ENCODE measurements at places on chromosomes 7 and 10. TPM values are rescaled to one million over a fixed set of nuclear protein-coding genes. Genes with fewer than 3 reads are reported as not detected.

DNA sequence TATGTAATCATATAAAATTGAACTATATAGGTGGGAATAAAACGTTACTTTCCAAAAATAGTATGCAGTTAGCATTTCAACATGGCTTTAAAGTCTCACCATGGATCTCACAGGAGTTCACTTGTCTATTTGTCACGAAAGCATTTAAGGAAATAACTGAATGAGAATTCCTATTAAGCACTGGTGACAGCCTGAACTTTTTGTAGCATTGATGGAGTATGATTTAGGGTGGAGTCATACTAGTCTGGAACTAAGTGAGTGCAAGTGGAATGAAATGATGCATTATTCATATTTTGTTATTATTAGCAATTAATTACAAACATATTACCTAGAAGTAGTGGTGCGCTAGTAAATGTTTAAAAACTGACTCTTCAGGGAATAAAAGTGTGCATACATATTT, 26.0 kb upstream of the HIBADH start:
- no peak for DNase-seq

The FAM24B gene
- total RNA-seq, result 2.7 TPM

DNA sequence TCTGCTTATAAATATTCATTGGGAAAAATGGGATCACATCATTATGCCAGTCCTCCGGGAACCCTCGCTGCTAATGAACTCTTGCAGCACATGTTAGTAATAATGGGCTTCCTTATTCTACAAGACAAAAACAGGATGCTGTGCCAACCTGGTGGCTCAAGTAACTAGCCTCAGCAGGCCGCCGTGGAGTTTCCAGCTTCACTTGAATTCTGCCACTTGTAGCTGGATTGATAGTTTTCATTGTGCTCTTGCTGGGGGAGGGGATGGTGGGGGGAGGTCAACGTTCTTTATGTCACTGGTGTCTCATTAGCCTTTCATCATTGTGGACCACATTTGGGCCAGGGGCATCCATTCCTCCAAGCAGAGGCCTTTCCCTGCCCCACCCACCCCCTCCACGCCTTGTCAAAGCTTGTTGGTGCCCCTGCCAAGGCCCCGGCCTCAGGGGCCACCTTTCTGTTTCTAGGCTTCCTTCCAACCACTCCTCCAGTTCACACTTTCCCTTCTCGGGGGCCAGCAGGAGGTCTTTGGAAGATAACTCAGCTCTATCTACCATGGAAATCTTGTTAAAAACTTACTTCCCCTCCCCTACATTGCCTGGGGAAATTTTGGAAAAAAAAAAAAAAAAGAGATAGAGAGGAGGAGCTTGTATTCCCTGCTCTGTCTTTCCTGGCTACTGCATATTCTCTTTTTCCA, 153.9 kb downstream of the BMPER start:
- DNase-seq, result no peak

The PRKCQ gene
- 9.4 TPM for total RNA-seq

- no peak for DNase-seq
Measured at GRCh38 chr7:47293884-47294555, 287.9 kb downstream of the TNS3 start.

DNA sequence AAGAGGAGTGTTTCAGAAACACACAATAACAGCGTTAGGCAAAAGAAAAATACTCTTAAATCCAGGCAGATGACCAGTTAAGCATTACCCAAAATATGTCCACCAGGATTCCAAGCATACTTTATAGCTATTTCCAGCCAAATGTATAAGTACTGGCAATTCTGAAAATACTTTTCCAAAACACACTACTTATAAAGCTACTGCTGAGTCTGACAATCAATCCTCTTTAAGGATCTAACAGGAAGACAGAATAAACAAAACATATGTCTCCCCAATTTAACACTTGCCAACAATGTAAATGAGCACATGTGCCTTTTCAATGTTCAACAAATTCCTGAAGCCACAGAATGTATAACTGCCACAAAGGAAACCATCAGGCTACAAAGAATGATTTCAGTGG, 370.9 kb downstream of the SORCS1 start:
- no peak for DNase-seq

- no peak for DNase-seq
Measured at GRCh38 chr10:73076360-73077183, 20.1 kb downstream of the P4HA1 start.

DNA sequence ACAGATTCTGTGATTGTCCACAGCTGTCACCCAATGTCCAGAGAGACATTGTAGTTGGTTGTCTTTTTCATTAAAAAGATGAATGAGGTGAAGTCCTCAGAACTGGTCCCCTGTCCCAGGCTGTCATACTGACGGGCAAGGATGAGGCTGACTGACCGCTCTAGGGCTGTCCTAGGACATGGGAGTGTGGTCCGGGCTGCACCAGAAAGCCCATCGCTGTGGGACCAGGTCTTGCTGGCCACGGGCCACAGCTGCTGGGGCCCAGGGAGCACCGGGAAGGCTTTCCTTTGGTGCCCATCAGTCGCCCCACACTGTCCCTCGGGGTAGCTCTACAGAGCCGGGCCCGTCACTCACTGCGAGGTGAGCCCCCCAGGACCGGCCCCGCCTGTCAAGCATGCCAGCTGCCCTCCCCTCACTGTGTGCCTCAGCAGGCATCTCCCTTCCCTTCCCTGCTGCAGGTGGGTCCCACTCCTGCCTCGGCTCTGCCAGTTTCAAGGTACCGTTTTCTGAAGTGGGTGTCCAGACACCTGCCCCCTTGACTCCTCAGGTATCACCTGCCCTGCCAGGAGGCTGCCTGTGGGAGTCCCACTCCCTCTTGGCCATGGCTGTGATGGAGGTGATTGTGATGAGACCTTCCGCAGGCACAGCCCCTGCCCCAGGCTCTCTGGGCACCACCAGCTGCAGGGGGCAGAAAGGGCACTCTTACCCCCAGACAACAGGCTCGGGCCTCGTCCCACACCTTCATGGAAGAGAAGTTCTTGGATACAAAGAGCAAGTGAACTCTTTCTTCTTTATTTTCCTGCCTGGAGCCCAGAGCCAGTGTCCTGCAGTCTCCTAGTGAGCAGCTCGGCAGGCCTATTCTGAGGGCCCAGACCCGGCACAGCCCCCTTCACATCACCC, 21.7 kb downstream of the LRRC27 start:
- DNase-seq, result no peak

GRCh38 chr7:111050875-111051416, 40.0 kb upstream of the LRRN3 start:
- no peak for DNase-seq

- no peak for DNase-seq
Measured at GRCh38 chr10:86662186-86663045, 5.9 kb upstream of the LDB3 start.

- DNase-seq, result no peak
Measured at GRCh38 chr7:51369746-51370145, 53.1 kb upstream of the COBL start.

DNA sequence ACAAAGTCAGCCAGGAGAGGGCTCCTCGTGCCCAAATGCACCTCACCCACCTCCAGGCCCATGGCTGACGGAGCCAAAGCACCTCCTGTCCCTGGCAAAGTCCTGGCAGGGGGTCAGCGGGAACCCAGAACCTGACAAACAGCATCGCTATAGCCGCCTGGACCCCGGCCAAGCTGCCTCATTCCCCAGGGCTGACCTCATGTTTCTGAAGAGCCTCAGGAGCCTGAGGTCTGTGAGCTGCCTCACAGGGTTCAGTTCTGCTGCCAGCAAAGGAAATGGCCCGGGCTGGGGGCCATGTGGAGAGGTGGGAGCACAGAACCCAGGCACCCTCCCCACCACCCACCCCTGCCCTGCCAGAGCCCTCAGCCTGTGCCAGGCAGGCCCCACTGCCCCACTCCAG, 4.2 kb upstream of the NANOS1 start:
- peak; percentile 92 for DNase-seq

The ACTR3C gene
- total RNA-seq, result 4.3 TPM

DNA sequence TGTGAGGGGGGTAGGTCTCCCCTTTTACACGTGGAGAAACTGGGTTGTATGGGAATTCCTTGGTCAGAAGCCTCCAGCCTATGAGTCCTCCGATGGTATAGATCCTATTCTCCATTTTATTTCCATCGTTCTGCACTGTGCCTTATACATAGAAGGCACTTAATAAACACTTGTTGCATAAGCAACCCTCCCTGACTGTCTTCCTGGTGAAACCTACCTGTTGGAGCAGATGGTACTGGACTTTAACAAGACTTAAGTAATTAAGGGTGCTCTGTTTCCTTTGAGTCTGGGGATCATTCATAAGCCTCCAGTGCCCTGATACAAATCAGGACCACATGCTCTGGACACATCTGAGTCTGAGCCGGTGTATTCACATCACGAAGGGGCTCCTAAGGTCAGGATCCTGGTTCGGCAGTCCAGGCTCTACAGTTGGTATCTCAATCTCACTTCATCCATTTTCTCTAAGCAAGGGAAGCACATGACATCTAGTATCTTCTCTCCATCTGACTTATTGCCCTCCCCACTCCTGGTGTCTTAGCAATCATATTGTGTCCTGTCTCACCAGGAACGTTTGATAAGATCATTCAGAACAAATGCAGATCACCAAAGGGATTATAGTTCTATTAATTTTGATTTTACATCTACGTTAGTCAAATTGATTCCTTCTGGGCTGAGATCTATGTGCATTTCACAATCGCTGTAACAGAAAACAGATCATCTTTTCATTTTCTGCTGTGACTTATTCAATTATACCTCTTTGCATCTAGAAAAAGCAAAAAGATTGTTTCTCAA, 22.8 kb upstream of the EZH2 start:
- peak; percentile 37 for DNase-seq

The FKBP9 gene
- total RNA-seq, result 119 TPM

The GIMAP7 gene
- total RNA-seq, result 19.5 TPM

DNA sequence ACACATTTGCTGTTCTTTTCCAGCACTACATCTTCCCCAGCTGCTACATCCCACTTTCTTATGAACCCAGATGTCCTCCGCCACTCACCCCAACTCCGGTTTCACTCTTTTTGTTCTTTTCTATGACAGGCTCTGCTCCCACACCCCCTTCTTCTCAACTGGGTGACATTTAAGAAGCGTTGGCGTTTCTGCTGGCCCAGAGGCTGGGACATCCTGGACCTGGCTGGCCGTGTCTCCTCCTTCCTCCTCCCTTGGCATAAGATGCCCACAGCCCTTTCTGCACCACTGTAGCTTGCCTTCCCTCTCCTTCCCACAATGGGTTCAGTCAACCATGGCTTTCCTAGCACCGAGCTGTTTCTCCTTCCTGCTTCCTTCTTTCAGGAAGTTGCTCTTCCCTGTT, 9.4 kb upstream of the CALML5 start:
- no peak for DNase-seq

The CYP2C8 gene
- not detected for total RNA-seq

DNA sequence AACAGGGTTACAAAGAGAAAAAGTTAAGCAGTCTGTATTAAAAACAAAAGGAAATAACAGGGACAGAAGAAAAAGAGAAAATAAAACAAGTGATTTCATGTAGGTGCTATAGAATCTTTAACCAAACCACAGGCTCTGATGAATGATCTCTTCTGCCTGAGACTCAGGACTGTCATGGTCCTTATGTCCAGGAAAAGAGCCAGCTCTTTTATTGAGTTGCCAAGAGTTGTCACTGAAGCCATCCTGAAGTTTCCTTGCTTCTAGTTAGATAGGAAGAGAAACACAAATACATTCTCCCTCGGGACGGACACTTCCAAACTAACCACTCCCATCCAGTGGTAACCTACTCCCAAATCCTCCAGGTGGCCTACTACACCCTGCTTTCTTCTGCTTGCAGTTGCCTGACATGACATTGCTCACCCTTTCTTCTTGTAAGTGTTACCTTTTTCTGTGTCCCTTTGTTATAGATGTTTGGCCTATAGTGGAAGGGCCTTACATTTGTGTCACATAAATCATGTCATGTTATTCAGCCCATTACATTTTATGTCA, 346.7 kb downstream of the NRG3 start:
- DNase-seq, result no peak

- peak; percentile 60 for DNase-seq
Measured at GRCh38 chr7:46175221-46175620, 254.1 kb upstream of the IGFBP3 start.

DNA sequence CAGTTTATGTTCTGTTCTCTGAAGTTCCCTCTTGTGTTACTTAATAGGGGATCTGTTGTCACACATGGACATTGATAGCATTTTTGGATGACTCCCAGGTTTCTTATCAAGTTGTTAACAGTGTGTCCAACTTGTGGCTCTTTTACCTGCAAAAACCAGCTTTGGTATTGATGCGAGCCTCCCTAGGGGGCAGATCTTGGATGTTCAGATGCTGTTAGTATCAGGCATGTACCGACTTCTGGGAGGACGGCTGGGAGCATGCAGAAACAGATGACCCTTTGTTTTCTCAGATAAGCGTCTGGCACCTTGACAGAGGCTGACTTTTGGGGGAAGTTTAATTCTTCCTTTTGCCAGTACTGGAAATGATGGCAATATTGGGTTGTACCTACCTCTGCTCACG, 2.2 kb downstream of the PLPP4 start:
- DNase-seq, result no peak

The ZNF467 gene
- total RNA-seq, result 12.4 TPM

- no peak for DNase-seq
Measured at GRCh38 chr7:136868496-136869000, at the start of gene CHRM2. CHRM2 (plus strand) TSS chr7:136868652; CDS start chr7:137014866, 146,214 bp downstream.

- no peak for DNase-seq
Measured at GRCh38 chr7:116922545-116922944, 30.8 kb upstream of the ST7 start.

The WDFY4 gene
- total RNA-seq, result 4.6 TPM

The OR9A2 gene
- not detected for total RNA-seq

GRCh38 chr10:79445977-79446757, 743 bp upstream of the ZCCHC24 start:
- no peak for DNase-seq

The FOXP2 gene
- total RNA-seq, result 54.2 TPM

DNA sequence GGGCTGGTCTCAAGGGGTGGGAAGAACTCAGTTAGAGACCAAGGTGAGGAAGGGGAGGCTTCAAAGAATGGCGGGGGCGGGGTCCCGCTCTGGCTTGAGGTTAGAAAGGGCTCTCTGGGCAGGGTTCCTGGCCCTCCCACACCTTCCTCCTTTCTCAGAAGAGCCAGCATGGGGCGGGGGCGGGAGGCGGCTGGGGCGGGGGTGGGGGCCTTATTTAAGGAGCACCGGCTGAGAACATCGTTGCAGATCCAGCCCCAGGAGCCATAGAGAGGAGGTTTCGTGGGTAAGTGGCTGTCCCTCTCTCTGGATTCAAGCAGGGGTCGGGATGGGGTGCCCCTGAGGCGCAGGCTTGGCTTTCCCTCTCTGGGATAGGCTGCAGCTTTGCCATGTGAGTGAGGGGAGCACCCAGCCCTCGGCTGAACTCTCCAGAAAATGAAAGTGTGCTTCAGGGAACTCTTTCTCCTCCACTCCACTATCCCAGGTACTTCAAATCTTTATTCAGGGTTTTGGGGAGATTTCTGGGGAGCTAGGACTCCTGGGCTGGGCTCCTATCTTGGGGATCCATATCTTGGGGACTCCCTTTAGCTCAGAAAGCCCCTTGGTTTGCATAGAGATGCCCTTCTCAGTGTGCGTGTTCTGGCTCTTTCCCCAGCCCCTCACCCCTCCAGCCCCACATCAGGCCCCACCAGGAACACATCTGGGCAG, 3.3 kb upstream of the CUEDC2 start:
- no peak for DNase-seq

The ANKRD1 gene
- total RNA-seq, result not detected

The VPS50 gene
- total RNA-seq, result 25.7 TPM

GRCh38 chr7:101111261-101111660, 15.6 kb upstream of the SERPINE1 start:
- DNase-seq, result no peak

The KCNIP2 gene
- 1.7 TPM for total RNA-seq

The GPR158 gene
- total RNA-seq, result 0.06 TPM

- no peak for DNase-seq
Measured at GRCh38 chr10:47035819-47036337, 124.7 kb downstream of the PTPN20 start.

All from esophagus muscularis mucosa (tissue), 4 donors.